Activated CD4-positive, alpha-beta T cell treated with anti-CD3 and anti-CD28 coated beads, Interleukin-2, amount 50 U/mL, for 16 hours (primary cell): ENCODE measurements at places on chromosomes 7 and 10.

GRCh38 chr7:105399043-105399725 is 10.5 kb upstream of the SRPK2 start:
- DNase-seq = no peak

DNA sequence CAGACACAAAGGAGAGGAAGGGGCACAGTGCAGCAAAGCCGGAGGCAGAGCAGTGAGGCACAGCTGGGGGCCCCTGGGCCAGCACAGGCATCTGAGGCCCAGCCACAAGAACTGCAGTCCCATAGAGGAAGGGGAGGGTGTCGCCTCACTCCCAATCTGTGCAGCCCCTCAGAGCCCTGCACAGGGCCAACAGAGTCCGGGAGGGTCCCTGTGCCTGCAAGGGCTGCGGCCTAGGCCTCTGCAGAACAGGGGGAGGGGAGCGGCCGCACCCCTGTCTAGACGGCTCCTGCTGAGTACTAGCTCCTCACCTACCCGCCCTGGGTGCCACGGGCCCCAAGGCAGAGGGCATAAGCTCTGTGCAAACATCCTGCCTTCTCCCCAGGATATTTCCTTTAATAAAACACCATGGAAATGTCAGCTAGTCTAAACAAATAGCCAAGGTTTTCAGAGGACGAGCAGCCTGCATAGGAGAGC is 32.4 kb upstream of the RET start:
- DNase-seq = no peak

GRCh38 chr7:107684947-107685463 is 24.4 kb downstream of the SLC26A4 start:
- no peak for DNase-seq

DNA sequence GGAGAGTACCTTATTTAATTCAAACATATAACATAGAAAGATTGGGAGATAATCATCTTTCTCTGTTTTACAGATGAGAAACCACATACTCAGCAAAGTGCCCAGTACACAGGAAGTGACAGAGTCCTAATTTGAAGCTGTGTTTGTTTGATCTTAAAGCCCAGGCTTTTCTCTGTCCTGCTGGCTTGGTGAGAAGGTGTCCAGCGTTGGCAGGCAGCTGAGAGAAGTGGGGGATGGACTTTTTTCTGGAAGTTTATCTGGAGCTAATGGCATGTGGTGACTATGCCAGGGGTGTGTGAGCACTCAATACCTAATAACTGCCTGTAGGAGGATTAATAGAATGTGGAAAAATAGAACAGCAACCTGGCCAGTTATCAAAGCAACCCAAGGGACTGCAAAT is 60.8 kb downstream of the NPSR1 start:
- DNase-seq = peak; percentile 49

DNA sequence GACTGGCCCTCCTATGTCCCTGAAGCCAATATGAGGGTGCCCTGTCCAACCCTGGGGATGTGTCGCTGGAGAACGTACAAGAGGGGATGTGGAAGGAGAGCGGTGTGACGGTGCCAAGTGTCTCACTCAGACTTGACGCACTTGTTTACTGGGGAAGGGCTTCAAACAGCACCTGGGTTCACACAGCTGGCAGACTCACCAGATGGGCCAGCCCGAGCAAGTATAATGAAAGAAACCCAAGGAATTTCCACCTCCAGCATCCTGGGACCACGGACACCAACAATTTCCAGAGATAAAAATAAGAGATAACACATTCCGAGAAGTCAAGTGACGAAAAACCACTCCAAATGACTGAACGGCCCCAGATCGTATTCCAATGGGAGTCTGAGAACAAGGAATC is 5.3 kb downstream of the ATP5MF start:
- no peak for DNase-seq

GRCh38 chr10:79111846-79112614 is 43.3 kb downstream of the ZMIZ1 start:
- no peak for DNase-seq
